ENCODE measurements at places on chromosomes 11 and 22. TPM values are rescaled to one million over a fixed set of nuclear protein-coding genes. Genes with fewer than 3 reads are reported as not detected.

The SEPTIN3 gene
- 9.2 TPM for polyA plus RNA-seq

The C22orf42 gene
- not detected for polyA plus RNA-seq

The APOA5 gene
- polyA plus RNA-seq: not detected

The BIRC3 gene
- polyA plus RNA-seq: 0.92 TPM

The ARVCF gene
- 30.7 TPM for polyA plus RNA-seq

- DNase-seq: no peak
Observed at GRCh38 chr11:72218251-72218745, 1.7 kb downstream of the FOLR2 start.

DNA sequence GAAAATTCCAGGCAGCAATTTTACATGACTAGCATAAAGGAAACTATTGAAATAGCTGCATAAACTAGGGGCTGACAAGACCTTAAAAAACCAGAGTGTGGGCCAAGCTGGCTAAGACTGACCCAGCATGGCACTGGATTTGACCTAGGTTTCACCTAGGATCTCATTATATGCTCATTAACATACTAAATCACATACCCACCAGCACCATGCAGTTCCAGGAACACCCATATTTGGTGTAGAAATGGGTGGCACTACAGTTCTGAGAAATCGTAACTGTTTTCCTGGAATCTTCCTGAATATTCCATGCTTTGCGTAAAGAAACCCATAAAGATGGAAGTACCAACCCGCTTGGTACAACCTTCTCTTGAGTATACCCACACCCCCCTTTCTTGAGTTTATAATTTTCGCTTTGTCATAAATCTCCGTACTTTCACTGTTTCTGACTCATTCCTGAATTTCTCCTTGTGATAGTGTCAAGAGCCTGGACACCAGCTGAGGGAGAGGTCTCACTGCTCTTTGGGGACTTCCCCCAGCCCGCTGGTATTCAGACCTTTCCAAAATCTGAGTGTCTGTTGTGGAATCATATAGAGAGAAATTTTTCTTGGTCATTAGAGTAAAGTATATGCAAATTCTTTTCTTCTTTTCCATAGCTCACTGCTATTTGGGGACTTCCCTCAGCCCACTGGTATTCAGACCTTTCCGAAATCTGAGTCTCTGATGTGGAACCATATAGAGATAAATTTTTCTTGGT lies 55.1 kb downstream of the MTMR3 start:
- DNase-seq: no peak

GRCh38 chr11:96196181-96196662 lies 146.8 kb downstream of the MAML2 start:
- DNase-seq: no peak

- no peak for DNase-seq
Observed at GRCh38 chr11:110772863-110773262, 60.6 kb upstream of the ARHGAP20 start.

DNA sequence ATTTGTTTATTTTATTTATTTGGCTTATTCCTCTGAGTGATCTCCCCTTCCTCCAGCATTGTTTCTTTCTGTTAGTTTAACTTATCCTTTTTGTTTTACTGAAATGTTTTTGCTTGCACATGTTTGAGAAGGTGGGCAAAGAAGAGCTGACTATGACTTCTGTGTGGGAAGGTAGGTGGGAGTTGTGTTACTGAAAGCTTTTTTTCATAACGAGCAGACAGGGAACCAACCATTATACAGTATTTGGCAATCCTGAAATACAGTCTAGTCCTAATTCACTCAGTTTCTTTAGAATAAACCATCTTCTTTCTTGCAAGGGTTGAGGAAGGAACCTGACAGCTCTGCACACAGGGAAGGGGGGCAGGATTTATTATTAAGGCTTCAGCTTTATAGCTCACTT lies 37.0 kb upstream of the PAK1 start:
- no peak for DNase-seq

GRCh38 chr11:17907046-17907445 lies 105.8 kb downstream of the SERGEF start:
- no peak for DNase-seq

GRCh38 chr11:11425806-11426205 lies 72.8 kb upstream of the CSNK2A3 start:
- DNase-seq: no peak

GRCh38 chr22:38228873-38229740 lies 27.3 kb downstream of the MAFF start:
- DNase-seq: no peak

GRCh38 chr11:96293598-96294021 lies 49.4 kb downstream of the MAML2 start:
- no peak for DNase-seq

- DNase-seq: no peak
Observed at GRCh38 chr11:119637481-119637880, 91.5 kb downstream of the NECTIN1 start.

DNA sequence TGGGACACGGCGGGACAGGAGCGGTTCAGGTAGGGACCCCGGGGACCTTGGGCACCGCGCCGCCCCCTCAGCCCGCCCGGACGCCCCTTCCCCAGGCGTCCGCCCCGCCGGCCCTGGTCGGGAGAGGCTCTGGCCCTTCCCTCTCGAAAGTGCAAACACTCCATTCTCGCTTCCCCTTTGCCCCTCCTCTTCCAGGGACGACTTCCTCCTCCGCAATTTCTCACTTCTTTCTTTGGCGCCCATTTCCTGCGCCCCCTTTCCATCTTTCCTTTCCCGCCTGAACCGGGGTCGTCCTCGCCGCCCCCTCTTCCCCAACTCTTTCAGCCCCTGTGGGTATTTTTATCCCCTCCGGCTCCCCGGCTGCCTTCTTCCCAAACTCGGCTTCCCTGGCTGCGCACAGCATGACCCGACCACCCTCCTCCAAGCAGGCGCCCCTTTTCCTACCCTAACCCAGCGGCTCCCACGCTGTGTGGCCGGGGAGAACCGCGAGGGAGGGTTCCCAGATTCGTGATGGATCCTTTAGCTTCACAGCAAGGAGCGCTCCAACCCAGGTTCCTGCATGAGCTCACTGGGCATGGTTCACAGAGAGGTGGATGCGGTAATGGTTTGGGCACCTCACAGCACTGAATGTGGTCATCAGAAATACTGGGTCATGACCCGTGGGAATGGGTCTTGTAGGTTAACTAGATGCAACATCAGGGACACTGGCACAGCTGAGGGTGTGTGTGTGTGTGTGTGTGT lies 689 bp downstream of the RAB39A start:
- no peak for DNase-seq

DNA sequence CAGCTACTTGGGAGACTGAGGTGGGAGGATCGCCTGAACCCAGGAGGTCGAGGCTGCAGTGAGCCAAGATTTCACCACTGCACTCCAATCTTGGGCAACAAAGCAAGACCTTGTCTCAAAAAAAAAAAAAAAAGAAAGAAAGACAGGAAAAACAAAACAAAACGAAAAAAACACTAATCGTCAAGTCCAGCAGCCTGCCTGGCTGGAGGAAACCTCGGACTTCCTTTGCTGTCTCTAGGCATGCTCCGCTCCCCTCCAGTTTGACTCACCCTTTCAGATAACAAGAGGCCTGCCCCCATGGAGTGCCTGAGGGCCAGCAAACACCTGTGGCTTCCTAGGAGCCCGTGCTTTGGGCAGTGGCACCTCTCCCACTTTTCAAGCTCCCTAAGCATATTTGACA lies 28.8 kb upstream of the CHKA start:
- no peak for DNase-seq

DNA sequence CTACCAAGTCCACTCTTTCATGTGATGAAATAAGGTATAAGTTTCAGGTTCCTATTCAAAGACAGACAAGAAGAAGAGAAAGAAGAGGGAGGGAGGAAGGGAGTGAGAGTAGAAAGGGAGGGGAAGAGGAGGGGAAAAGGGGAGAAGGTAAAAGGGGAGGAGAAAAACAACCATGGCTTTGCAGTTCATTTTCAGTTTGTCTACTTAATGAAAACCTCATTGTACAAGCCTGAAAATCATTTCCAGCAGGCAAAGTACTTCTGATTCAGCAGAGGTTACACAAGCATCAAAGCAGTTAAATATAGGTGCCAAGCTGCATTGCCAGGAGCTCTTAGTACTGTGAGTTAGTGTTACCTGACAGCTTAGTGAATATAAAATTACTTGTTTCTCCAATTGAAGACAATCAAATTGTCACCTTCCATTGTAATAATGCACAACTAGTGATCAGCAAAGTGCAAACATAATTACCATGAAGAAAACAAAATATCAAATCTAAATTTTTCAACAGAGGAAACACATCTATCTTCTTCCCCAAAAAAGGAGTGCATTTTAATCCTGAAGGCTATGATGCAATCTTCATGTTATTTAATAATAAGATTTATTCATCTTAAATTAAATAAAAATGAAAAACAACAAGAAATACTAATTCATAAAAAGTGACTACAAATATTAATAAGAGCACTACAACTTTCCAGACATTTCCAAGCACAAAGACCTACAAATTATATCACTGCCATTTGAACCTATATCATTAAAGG lies 8.2 kb downstream of the SOX6 start:
- no peak for DNase-seq

- DNase-seq: no peak
Observed at GRCh38 chr22:29375398-29376076, 12.8 kb downstream of the AP1B1 start.

DNA sequence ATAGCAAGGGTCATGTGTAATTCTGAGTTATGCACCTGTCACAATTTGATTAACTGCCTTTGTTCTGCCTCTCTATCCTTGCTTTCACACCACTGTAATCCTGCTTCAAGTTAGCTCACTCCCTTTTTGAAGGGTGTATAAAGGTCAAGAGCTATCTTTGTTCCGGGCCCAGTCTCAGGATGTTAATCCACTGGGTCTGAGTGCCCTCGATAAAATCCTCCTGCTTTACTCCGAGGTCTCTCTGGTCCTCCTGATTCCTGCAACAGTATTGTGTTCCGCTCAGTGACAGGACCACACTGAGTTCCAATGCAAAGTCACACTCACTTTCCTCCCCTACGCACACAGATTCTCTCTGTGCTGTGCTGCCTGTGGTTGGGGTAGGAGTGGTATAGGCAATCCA lies 186.5 kb downstream of the DYNC2H1 start:
- DNase-seq: no peak

DNA sequence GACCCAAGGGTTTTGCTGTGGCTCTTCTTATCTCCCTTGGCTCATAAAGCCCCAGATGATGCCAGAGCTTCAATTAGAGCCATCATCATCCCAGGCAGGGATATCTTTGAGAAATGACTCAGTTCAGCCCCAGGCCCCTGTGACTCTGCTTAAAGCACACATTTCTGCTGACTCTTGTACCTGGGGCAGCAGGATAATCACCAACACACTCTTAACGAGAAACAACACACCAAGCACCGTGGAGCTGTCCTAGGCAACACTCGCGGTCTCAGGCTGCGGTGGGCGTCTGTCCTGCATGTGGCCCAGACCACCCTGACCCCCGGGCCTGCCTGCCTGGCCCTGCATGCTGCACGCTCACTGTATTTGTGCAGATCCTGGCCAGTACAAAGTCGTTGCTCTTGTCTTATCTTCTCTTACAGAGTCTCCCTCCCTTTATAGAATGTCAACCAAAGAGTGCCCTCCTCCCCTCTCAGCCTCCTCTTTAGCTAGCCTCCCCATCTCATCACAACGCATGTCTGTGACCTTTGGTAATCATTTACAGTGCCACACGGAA lies 114.2 kb upstream of the PARVA start:
- no peak for DNase-seq

- DNase-seq: no peak
Observed at GRCh38 chr11:70204466-70204799, 1.3 kb downstream of the FADD start.

- DNase-seq: no peak
Observed at GRCh38 chr11:46207270-46207669, 70.2 kb upstream of the CREB3L1 start.

GRCh38 chr11:28524098-28524497 lies 415.9 kb downstream of the METTL15 start:
- no peak for DNase-seq

All from renal cortex interstitium (tissue), 15 donors.